Mesothelial cell of epicardium (in vitro differentiated cells): ENCODE measurements at places on chromosomes 3 and 15.

GRCh38 chr3:71958533-71958932 lies 173.6 kb upstream of the PROK2 start:
- no peak for DNase-seq
- no peaks in the 10 kb centered on the region for H3K36me3 ChIP-seq
- H3K4me1 ChIP-seq, result peaks cover 12% of the 10 kb centered on the region
- peaks cover 31% of the 10 kb centered on the region for H3K27me3 ChIP-seq

DNA sequence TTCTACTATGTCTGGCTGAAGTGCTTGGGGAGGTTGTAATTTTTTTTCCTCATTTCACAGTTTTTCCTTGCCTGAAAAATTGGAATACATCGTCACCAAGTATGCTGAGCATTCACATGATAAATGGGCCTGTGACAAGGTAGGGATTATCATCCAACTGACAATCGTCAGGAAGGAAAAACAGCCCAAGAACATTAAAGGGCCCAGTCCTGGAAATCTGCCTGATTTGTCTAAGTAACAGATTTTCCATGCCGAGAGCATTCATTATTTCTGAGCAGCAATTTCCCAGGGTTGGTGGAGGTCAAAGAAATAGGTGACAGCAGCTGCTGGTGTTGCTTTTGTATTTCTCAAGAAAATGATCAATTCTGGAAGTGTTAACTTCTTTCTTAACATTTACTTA lies 226.0 kb upstream of the CHRM5 start:
- DNase-seq, result no peak
- peak overlapping the region; percentile 60 for H3K27ac ChIP-seq
- peaks cover 2% of the 10 kb centered on the region for H3K27me3 ChIP-seq

DNA sequence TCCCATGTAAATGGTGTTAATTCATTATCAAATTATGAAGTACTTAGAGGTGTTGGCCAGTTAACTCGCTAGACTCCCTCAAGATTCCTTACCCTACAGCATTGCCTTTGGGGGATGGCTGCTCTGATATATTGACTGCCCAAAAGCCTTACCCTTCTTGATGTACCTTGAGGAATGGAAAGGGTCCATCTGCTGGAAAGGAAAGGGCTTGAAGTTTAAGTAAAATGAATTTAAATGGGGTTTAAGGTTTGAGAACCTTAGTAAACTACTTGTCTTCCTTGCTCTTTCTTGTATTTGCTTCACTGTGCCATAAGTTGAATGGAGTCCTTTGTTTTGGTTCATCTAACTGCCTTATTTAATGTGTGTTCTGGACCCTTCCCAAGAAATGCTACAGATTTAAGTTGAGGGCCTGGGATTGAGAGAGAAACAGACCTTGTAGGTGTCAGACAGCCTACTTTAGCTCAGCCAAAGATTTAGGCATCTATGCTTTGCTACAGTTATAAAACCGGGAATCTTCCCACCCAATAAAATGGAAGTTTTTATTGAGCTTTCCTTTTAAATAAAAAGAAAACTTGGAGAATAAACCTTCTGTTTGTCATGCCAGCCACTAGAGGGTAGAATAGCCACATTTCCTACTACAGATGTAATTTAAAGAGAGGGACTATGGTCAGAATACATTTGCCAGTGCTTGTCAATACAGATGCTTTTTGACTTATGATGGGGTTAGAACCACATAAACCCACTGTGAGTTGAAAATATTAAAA lies 25.3 kb downstream of the CMSS1 start:
- H3K4me1 ChIP-seq, result peaks cover 22% of the 10 kb centered on the region
- H3K4me3 ChIP-seq, result no peak overlapping the region
- DNase-seq, result no peak
- no peaks in the 10 kb centered on the region for H3K36me3 ChIP-seq

DNA sequence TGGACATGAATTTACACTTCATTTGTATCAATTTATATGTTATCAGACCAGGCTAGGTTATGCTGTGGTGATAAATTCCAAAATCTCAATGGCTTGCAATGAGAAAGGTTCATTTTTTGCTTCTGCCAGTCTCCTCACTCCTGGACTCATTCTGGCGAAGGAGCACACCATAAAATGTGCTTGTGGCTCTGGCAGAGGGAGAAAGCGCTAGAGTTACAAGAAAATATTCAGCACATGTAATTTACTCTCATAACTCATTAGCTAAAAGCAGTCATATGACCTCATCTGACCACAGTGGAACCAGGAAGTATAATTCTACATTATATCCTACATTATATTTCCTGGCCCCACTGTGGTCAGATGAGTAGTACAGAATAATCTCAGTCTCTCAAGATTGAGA lies 193.8 kb downstream of the BCHE start:
- no peak overlapping the region for H3K4me3 ChIP-seq
- DNase-seq, result no peak
- no peaks in the 10 kb centered on the region for H3K27me3 ChIP-seq
- no peaks in the 10 kb centered on the region for H3K36me3 ChIP-seq
- peak overlapping the region; percentile 73 for H3K27ac ChIP-seq

DNA sequence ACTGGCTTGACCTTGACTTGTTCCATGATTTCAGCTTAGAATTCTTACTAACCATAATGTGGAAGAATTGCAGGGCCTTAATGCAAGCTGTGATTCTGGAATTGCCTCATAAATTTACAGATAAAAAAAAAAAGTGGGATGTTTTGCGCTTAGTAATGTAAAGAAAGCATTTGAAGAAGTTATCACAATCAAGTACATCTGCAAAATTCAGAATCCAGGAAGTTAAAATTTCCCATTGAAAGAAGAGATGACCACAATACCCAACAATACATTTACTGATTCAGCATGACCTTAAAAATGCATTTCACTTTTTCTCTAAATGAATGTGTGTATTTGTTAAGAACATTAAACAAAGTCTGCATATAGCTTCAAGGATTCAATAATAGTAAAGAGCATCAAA lies 65.1 kb upstream of the CCNL1 start:
- H3K36me3 ChIP-seq, result no peaks in the 10 kb centered on the region
- H3K4me1 ChIP-seq, result peaks cover 8% of the 10 kb centered on the region
- H3K27me3 ChIP-seq, result peaks cover 2% of the 10 kb centered on the region
- H3K4me3 ChIP-seq, result no peak overlapping the region
- DNase-seq, result no peak

DNA sequence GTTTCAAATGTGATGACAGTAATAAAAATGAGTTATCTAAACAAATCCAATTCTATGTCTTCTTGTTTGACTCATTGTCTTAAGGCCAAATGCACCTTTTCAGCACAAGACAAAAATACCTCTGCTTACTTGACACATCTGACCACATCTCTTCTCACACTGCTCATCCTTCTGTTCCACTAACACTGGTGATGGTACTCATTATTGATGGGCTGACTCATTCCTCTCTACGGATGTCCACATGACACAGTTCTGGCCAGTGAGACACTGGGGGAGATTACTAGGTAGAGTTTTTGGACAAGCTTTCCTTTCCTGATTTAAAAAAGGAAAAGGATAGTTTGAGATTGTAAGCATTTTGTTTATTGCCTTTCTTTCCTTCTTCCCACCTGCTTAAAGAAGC lies 410.6 kb upstream of the THRB start:
- H3K4me3 ChIP-seq, result no peak overlapping the region
- DNase-seq, result no peak
- peaks cover 18% of the 10 kb centered on the region for H3K4me1 ChIP-seq

DNA sequence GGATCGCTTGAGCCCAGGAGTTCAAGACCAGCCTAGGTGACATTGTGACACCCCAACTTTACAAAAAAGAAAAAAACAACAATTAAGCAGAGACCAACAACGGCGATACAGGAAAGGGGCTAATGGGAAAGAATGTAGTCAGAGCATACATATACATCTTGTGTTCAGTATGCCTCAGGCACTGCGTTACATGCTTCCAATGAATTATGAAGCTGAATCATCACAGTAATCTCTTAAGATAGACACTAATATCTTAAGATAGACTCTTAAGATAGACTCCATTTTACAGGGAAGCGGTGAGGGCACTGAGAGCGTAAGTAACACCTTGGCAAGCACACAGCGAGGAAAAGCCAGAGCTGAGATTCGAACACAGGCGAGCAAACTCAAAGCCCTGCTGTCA lies 6.1 kb upstream of the LDHAL6B start:
- no peak overlapping the region for H3K4me3 ChIP-seq
- H3K4me1 ChIP-seq, result peaks cover 28% of the 10 kb centered on the region
- DNase-seq, result no peak
- H3K36me3 ChIP-seq, result peaks cover 13% of the 10 kb centered on the region
- H3K27ac ChIP-seq, result peak overlapping the region; percentile 27

DNA sequence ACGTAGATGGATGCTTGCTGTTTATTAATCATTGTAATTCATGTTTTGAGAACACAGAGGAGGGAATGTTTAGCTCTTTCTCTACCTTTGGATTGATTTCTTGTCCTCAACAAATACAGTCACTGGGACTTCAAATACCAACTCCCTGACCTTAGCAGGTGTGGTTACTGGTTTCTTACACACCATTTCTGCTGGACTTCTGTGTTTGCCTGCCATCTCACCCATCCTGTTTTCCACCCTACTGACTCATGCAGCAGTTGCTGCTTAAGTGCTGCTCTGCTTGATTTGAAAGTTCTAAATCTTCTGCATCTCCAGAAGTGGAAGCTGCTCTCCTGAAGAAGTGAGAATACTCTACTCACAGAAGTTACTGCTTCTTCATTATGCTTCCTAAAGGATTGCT lies 170.3 kb downstream of the ZPLD1 start:
- H3K27me3 ChIP-seq, result peaks cover 17% of the 10 kb centered on the region
- no peaks in the 10 kb centered on the region for H3K4me1 ChIP-seq
- H3K4me3 ChIP-seq, result no peak overlapping the region
- H3K27ac ChIP-seq, result no peak overlapping the region

DNA sequence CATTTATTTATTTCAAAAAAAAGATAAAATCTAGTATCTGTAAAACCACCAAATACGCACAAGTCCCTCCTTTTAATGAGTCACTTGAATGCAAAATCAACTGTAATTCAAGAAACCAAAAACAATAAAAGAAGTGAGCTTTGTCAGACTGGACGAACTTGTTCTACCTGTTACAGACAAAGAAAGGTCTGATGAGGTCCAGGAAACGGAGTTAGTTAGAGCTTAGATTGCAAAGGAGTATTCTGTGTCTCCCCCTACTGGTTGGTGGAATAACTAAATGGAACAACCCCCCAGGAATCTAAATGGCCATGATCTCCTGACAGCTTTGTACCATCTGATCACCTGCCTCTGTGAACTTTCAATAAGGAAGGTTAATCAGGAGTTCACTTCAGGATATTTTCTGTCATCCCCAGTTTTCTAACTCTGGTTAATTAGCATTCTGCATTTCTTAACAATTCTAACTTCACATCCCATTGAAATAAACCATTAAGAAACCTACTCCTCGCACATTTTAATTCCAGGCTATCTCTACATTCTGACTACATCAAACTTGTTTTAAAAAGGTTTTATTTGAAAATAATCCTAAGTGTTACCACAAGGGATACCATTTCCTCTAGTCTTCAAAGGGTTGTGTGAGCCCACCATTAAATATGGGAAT lies 333.0 kb upstream of the SATB1 start:
- H3K4me1 ChIP-seq, result peaks cover 19% of the 10 kb centered on the region
- no peak overlapping the region for H3K4me3 ChIP-seq
- no peaks in the 10 kb centered on the region for H3K36me3 ChIP-seq

- H3K27me3 ChIP-seq, result no peaks in the 10 kb centered on the region
- peak overlapping the region; percentile 30 for H3K27ac ChIP-seq
- H3K4me3 ChIP-seq, result no peak overlapping the region
- peaks cover 59% of the 10 kb centered on the region for H3K4me1 ChIP-seq
- no peak for DNase-seq
Measured at GRCh38 chr3:177106184-177106583, 91.1 kb downstream of the TBL1XR1 start.

DNA sequence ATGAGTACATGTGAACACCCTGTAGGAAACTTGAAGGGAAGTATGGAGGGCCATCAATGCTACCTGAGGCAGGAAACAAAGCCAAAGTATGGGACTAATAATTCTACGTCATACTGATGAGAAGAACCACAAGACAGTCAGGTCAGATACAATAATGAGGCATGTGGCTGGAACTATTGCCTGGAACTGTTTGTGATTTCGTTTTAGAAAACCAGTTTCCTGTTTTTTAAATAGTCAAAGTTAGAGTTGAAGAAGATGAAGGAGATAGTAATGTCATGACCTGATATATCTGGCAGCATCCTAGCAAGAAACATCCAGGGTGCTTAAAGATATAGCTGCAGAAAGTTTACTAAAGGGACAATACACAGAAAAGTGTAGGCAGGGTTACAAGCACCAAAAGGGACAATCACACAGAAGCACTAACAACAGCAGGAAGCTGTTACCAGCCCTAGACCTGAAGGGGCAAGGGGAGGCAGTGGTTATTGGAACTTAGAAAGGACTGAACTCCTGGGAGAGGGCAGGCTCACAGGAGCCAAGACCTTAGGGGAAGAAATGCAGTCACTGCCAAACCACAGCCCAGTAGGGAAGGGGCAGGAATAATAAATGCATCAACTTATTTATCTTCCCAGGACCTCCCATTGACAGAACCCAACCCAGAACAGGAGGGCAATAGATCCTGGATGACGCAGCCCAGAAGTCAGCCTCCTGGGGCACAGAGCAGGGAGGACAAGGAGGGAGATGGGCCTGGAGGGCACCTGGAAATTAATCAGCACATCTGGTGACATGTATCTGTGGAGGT lies 302.1 kb upstream of the STT3B start:
- no peaks in the 10 kb centered on the region for H3K27me3 ChIP-seq
- H3K36me3 ChIP-seq, result no peaks in the 10 kb centered on the region
- no peak for DNase-seq
- H3K4me1 ChIP-seq, result peaks cover 13% of the 10 kb centered on the region
- no peak overlapping the region for H3K4me3 ChIP-seq

- H3K4me1 ChIP-seq, result peaks cover 26% of the 10 kb centered on the region
- peak overlapping the region; percentile 98 for H3K27ac ChIP-seq
- peak overlapping the region; percentile 95 for H3K4me3 ChIP-seq
- DNase-seq, result no peak
- peaks cover 13% of the 10 kb centered on the region for H3K36me3 ChIP-seq
Measured at GRCh38 chr3:3127432-3128010, 781 bp downstream of the TRNT1 start.

DNA sequence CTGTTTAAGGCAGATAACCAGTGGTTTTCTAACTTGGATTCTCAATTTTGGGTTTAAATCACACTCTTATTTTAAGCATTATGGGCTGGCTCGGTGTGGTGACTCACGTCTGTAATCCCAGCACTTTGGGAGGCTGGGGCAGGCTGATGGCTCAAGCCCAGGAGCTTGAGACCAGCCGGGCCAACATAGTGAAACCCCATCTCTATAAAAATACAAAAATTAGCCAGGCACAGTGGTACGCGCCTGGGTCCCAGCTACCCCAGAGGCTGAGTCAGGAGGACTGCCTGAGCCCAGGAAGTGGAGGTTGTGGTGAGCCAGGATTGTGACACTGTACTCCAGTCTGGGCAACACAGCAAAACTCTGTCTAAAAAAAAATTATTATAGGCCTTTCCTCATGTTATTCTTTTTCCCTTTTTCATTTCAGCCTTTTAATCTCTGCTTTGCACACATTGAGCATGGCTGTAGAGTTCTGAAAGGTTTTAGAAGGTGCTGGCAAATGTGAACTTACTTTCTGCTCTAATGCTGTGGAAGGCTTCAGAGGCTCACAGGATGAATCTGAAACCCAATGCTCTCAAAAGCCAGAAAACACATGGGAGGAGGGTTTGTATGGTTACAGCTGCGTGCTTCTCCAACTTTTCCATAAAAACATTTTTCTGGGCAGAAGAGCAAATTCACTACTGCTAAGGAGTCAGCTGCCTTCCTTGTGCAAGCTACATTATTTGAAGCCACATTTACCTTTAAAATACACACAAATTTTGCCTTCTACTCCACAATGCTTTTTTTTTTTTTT lies 32.5 kb downstream of the CHAC1 start:
- no peak for DNase-seq
- H3K27ac ChIP-seq, result no peak overlapping the region
- peaks cover 6% of the 10 kb centered on the region for H3K4me1 ChIP-seq
- H3K27me3 ChIP-seq, result no peaks in the 10 kb centered on the region
- H3K36me3 ChIP-seq, result peaks cover 52% of the 10 kb centered on the region

- H3K27me3 ChIP-seq, result no peaks in the 10 kb centered on the region
- peaks cover 12% of the 10 kb centered on the region for H3K4me1 ChIP-seq
- H3K4me3 ChIP-seq, result no peak overlapping the region
- no peaks in the 10 kb centered on the region for H3K36me3 ChIP-seq
Measured at GRCh38 chr3:141326123-141326522, 42.2 kb upstream of the ZBTB38 start.
